CD4-positive, alpha-beta T cell treated with Interleukin-17A for 1 hour (primary cell): ENCODE measurements at places on chromosomes 12 and 14.
A peak's percentile ranks its signal among the peaks of the same experiment; 100 is the strongest.

DNA sequence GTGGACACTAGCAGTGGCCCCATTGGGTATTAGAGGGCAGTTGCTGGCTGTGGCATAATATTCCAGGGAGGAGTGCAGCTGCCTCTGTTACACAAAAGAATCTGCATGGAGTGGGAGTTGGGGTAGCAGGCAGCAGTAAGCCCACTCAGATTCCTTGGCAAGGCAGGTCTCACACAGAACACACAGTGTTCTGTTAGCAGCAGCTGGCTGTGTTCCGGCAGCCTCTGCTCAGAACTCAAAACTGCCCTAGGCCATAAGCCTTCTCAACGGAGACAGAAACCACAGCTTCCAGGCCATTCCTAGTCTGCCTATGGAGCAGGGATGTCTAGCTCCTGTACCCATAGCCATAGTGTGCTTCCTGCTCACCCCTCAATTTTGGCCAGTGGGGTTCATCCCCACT, 1085.4 kb downstream of the SLC6A15 start:
- no peak for DNase-seq

- DNase-seq, result no peak
Measured at GRCh38 chr12:84637926-84638325, 274.7 kb downstream of the SLC6A15 start.

- DNase-seq, result no peak
Measured at GRCh38 chr12:56484566-56484965, 3.4 kb downstream of the GLS2 start.

DNA sequence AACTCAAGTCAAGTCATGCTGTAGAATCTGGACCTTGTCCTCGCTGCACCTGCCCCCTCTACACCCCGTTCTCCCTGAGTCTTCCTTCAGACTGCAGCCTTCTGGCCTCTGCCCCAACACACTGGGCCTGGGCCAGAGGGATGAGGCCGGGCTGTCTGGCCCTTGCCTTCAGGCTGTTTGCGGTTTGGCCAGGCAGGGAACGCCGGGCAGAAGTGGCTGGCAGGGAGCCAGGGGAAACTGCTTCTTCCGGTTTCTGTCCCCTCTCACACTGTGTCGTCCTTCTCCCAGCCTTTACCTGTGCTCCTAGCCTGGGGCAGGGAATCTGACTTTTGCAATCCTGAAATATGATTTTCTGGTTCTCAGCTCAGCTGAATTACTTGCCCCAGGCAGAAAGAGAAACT, 13.5 kb downstream of the DGLUCY start:
- DNase-seq, result no peak

GRCh38 chr12:98399532-98399931, 115.9 kb upstream of the TMPO start:
- peak; percentile 51 for DNase-seq

- peak; percentile 58 for DNase-seq
Measured at GRCh38 chr12:51886021-51886710, 1.7 kb upstream of the ANKRD33 start.
